AG10803 (cell line): ENCODE measurements at places on chromosomes 11 and 22.

DNA sequence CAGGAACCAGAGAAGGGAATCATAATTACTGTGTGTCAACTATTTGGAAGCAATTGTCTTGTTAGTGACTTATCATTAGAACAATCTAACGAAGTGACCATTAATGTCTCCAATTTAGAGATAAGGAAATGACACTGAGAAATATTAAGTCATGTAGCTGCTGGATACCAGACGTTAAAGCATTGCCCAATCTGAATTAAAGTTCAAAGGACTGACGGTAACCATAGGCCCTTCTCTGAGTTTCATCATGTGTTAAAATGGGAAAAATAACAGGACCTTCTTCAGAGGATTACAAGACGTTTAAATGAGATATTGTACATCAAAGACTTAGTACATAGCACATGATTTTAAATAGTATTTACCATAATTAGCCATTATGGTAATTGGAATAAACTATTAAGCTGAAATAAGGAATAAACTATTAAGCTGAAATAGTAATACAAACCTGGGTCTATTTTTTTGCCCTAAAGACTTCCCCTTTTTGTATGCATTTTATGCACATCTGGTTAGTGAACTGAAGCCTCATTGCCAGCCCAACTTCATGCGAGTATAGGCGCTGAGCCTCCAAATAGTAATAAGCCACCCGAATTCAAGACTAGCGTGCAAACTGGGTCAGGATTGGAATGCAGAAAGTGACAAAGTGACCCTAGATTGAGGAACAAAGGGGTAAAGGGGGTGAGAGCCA lies 41.0 kb downstream of the GLYATL1 start:
- no peak for DNase-seq

DNA sequence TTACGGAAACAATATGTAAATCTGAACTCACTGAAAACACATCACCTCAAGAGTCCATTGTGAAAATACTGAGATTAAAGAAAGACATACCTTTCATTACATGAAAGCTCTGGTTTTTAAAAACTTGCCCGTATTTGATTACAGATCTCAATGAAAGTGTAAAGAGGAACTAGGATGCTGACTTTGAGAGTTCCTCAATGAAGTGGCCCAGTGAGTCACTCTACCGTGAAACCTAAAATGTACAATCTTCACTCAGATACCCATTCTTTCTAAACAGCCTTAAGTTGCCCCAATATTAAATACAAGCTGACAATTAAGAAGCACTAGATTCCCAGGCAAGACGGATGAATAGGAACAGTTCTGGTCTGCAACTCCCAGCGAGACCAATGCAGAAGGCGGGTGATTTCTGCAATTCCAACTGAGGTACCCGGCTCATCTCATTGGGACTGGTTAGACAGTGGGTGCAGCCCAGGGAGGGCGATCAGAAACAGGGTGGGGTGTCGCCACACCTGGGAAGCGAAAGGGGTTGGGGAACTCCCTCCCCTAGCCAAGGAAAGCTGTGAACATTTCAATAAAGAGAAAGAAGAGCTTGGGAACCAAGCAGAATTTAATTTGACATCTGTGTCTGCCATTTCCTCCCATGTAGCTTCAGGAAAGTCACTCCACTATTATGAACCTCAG lies 33.8 kb upstream of the OR9G4 start:
- DNase-seq = no peak

DNA sequence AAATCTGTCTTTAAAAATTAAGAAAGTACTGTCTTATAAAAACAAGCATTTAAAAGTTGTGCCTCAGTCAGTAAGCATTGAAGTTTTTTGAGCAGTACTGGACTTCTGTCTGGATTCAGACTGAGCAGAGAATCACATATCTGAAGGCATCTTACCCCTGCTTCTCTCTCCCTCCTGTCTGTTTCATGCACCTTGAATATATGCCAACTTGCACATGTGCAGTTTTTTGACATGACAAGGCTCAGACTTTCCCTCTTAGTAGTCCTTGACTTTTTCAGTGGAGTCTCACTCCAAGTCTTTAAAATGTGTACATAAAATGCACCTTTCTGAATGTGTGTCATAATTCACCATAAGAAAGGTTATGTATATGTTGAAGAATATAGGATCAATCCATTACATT lies 19.8 kb downstream of the SPECC1L start:
- peak; percentile 69 for DNase-seq

GRCh38 chr11:129726179-129726578 lies 89.5 kb upstream of the TMEM45B start:
- DNase-seq = no peak

DNA sequence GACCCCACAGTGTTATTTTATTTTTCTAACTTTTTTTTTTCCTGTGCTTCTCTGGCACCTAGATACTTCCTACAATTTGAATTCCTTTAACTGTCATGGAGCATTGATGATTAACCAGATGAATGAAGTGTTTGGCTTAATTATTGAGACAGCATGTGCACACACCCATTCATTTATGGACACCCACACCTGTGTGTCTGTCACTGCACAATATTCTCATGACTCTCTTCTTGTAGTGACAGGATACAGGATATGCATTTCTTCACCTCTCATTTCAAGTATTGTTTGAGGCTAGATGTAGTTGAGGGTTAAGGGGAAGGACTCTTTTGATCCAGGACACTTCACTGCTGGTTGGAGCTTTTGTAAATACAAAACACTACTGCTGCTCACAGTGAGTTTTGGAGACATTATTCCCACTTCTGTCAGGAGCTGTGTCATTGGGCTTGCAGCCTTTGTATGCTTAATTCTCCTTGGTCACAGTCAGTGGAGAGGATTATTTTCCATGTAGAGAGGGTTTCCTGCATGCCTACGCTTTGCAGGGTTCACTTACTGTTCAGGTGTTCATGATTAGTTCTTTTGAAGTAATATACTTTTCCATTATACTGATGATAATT lies 33.5 kb downstream of the SPECC1L start:
- no peak for DNase-seq

- DNase-seq = peak; percentile 62
These were observed 17.5 kb downstream of the ADM start for GRCh38 chr11:10322401-10322800.

DNA sequence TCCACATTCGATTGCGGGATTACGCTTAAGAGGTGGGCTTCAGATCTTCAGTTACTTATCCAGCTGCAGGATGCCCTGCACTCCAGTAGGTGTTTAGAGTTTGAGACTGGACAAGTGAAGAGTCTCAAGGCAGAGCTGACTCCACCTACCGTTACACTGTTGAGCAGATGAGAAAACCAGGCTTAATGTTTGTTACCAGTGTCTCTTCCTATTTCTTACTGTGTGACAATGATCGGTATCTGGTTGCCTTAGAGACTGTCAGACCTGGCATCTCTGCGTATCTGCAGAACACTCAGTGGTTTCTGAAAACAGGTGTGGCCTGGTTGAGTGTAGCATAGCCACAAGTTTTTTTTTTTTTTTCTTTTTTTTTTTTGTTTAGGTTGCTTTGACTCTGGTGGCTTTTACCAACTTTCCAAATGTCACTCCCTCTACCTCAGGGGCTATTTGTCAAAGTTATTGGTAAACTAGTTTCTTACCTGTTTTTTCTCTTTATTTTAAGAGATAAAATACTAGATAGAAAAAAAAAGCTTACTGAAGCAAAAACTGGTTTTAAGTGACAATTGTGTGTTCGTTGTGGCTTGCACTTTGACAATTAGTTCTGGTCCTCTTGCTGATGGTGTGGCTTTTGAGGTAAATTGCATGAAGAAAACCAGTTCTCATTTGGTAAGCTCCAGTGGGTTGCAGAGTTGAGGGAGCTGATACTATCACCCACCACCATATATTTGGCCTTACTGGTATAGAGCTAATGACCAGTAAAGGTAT lies 284.8 kb downstream of the ETS1 start:
- no peak for DNase-seq

DNA sequence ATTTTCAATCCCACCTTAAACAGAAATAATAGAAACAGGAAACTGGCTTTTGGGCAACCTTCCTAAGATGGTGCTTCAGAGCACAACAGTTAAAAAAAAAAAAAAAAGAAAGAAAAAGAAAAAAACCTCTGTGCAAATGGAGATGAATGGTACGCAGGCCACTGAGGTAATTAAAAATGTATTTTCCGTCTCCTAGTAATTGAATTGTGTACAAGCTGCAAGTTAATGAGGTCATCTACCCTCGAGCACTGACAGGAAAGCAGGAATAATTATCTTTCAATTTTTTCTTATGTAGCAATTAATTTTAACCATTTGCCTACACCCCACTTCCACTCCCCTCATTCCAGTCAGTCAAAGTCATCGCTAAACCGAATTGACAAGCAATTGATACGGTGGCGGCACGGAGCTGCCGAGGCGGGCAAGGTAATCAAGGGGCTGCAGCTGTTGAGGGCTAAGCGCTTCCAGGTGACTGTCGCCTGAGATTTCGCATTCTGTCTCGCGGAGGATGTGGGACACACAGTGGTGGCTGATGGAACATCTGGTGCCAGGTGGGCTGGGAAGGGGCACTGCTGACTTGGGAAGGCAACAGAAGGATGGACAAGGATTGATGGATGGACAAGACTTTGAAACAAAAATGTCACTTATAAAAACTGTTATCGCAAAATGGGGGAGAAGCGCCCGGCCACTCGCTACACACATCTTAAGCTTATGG lies 109.4 kb downstream of the RCN1 start:
- no peak for DNase-seq

GRCh38 chr22:49756676-49757075 lies 71.0 kb downstream of the BRD1 start:
- no peak for DNase-seq

- DNase-seq = no peak
These were observed 85.1 kb upstream of the BLID start for GRCh38 chr11:122201106-122201505.

GRCh38 chr22:46931414-46931813 lies 169.0 kb downstream of the TBC1D22A start:
- DNase-seq = peak; percentile 18

GRCh38 chr22:17057959-17058814 lies 26.6 kb upstream of the IL17RA start:
- DNase-seq = peak; percentile 83

DNA sequence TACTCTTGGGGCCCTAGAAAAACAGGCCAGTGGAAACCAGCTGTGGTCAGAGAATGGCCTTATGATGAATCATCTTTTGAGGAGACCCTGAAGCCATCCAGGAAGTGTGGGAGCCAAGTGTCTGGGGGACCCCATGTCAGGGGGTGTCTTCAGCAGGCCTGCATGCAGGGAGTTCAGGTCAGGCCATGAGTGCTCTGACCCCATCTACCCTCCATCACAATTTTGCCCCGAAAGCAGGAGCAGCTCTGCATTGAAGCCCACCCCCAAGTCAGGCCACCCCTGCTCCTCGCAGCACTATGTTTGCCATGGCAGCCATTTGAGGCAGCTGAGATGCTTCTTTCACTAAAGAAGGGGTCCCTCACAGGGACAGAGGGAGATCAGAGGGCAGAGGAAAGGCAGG lies 41.3 kb downstream of the CHST1 start:
- no peak for DNase-seq

DNA sequence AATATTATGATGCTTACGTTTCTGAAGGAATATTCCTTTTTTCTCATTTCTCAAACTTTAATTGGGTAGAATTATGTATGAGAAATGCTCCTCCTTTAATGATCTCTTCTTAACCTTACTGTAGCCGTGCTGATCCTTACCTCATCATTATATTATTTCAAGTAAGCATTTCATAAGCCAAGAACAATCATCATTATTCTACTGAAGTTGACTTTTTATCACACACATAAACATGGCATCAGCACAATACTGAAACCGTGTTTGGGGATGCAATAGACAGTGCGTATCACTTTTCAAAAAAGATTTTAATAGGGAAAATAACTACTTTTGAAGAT lies 162.8 kb downstream of the ARHGAP42 start:
- DNase-seq = no peak

DNA sequence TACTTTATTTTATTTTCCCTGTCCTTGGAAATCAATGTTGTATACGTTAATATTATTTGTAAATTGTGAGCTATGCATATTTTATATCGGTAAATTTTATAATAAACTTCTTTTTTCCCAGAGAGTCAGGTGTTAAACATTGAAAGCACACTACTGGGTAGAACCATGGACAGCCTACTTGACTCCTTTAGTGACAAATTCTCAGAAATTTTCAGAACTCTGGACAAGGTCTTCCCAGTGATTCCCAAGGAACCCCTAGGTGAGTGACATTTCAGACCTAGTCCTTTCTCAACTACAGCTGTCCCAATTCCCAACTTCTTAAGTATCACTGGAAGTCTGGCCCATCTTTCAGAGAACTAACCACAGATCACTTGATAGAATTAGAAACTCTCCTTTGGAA lies 107.2 kb downstream of the RCN1 start:
- no peak for DNase-seq

- no peak for DNase-seq
These were observed 863.6 kb downstream of the FAM181B start for GRCh38 chr11:81870066-81870412.

DNA sequence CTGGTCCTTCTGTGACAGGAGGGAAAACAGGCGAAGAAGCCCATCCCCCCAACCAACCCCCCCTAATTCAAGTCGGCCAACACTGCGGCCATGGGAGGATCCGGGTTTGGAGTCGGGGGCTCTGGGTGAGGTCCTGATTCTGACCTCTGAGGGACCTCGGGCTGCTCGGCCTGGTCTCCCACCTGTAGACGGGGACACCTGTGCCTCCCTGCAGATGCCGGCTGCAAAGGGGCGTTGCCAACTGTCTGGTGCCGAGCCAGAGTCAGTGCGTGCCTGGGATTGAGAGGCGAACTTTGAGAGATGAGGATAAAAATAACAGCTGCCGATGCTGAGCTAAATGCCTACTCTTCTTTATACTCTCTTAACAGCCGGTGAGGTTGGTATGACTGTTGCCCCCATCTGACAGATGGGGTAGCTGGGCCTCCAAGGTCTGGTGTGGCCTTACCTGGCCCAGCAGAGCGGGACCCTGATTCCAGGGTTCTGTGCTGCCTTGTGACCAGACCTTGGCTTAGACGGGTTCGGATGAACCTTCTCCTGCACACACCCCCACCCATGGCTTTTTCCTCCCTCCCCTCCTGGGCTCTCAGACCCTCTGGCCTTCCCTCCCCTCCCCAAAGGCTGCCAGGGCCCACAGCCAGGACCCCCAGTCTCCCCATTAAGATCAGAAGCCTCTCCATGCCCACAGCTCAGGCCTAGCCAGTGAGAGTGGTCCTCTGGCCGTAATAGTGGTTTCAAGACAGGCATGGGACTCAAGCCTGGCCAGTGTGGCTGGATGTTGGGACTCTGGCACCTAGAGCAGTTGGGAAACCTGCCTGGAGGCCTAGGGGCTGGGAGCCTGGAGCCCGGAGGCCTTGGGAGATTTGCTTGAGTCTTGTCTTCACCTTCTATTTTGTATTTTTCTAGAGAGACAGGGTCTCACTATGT lies 41.7 kb downstream of the KCNJ4 start:
- no peak for DNase-seq
